Activated naive CD4-positive, alpha-beta T cell treated with anti-CD3 and anti-CD28 coated beads, Interleukin-2, amount 10 ng/mL, durations not matched to agents 7 days and 5 days (primary cell): ENCODE measurements at places on chromosomes 3 and 15.

DNA sequence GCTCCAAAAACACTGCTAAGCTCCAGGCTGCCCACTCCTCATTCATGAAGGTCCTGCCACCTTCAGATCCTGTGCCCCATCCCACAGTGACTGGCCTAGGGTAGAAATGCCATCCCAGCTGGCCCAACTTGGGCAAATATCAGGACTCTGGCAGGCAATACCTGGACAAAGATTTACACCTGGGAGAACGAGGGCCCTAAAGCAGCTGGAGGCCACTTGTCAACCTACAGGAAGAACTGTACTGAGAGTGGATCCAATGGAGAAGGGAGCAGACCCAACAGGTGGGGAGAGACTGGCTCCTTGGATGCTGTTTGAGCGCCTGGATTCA lies 57.1 kb upstream of the GATA2 start:
- no peaks in the 10 kb centered on the region for H3K36me3 ChIP-seq
- DNase-seq = no peak
- no peak overlapping the region for H3K27ac ChIP-seq
- no peak overlapping the region for H3K4me3 ChIP-seq
- H3K4me1 ChIP-seq = peaks cover 4% of the 10 kb centered on the region
- peaks cover 73% of the 10 kb centered on the region for H3K27me3 ChIP-seq

DNA sequence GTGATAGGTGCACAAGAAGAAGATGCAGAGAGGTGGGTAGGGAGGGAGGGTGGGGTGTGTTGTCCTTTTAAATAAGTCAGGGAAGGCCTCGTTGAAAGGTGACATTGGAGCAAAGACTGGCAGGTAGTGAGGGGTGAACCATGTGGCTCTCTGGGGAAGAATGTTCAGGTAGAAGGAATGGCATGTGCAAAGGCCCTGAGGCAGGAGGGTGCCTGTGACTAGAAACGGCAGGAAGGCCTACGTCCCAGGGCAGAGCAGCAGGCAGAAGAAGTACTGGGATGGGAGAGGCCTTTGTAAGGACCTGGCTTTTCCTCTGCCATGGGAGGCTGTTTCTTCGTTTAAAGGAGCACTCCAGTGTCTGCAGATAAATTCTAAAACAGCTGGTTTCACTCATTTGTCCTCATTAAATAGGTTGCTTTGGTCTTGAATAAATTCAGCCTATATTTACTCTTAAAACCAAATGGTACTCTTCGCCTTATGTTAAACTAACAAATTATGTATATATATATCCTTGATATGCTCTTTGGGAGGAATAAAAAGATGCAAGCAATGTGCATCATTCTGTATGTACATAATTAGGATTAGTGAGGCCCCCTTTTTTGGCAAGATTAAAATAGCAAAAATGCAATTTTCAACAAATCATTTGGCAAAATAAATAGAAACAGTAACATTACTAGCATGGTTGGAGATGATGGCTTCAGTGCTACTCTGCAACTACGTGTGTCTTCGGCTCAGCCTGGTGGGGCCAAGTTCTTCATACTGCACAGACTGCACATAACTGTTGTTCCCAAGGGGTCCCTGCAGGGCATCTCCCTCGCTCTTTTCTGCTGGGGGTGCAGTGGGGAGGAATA lies 151.4 kb downstream of the KLF13 start:
- peaks cover 16% of the 10 kb centered on the region for H3K27me3 ChIP-seq
- H3K27ac ChIP-seq = no peak overlapping the region
- H3K4me3 ChIP-seq = no peak overlapping the region
- H3K36me3 ChIP-seq = peaks cover 52% of the 10 kb centered on the region
- peaks cover 56% of the 10 kb centered on the region for H3K4me1 ChIP-seq

GRCh38 chr3:59235634-59236012 lies 185.8 kb upstream of the CFAP20DC start:
- peak overlapping the region; percentile 61 for H3K27ac ChIP-seq
- peaks cover 17% of the 10 kb centered on the region for H3K4me1 ChIP-seq
- DNase-seq = peak; percentile 32
- H3K4me3 ChIP-seq = no peak overlapping the region
- H3K36me3 ChIP-seq = no peaks in the 10 kb centered on the region
- no peaks in the 10 kb centered on the region for H3K27me3 ChIP-seq

DNA sequence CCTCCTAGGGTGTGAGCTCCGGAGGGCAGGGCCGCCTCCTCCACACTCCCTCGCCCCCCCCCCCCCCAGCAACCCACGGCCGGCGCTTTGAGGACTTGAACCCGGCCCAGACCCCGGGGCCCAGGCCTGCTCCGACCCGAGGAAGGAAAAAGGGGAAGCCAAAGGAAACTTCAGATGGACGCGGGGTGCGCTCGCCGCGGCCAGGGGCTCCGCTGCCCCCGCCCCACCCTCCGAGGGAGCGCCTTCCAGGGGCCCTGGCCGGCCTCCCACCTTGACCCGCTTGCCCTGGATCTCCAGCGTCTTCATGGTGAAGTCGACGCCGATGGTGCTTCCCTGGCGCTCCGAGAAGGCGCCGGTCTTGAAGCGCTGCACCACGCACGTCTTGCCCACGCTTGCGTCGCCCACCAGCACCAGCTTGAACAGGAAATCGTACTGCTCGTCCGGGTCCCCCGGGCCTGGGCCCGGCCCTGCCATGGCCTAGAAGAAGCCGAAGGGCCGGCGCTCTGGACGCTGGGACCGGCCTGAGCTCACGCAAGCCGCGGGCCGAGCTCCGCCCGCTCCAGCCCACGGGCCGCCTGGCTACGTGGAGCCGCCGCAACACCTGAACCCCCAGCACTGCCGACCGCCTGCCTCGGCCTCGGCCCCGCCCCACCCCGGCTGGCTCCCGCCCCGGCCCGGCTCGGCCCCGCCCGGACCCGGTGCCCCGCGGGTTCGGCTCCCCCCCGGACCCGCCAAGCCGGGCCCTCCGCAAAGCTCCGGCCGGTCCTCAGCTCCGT lies 400 bp downstream of the RAB43 start:
- H3K36me3 ChIP-seq = peaks cover 42% of the 10 kb centered on the region
- no peaks in the 10 kb centered on the region for H3K27me3 ChIP-seq
- peaks cover 45% of the 10 kb centered on the region for H3K4me1 ChIP-seq
- peak overlapping the region; percentile 91 for H3K4me3 ChIP-seq

- H3K4me3 ChIP-seq = no peak overlapping the region
- no peaks in the 10 kb centered on the region for H3K36me3 ChIP-seq
- DNase-seq = no peak
- no peaks in the 10 kb centered on the region for H3K4me1 ChIP-seq
- peaks cover 23% of the 10 kb centered on the region for H3K27me3 ChIP-seq
- no peak overlapping the region for H3K27ac ChIP-seq
Observed at GRCh38 chr3:193929921-193930646, 205.9 kb upstream of the HES1 start.

DNA sequence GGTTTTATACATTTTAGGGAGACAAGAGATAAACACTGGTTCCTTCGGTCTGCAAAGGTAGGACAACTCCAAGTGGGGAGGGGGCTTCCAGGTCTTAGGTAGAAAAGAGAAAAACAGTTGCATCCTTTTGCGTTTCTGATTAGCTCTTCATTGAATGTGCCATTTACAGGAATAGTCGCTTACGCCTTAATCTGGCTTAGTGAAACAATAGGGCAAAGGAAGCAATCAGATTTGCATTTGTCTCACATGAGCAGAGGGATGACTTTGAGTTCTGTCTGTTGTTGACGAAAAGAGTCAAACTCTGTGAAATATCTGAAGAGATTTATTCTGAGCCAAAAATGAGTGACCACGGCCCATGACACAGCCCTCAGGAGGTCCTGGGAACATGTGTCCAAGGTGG lies 166.0 kb upstream of the ATP10A start:
- no peak overlapping the region for H3K27ac ChIP-seq
- no peak overlapping the region for H3K4me3 ChIP-seq
- H3K27me3 ChIP-seq = no peaks in the 10 kb centered on the region
- H3K4me1 ChIP-seq = no peaks in the 10 kb centered on the region
- H3K36me3 ChIP-seq = no peaks in the 10 kb centered on the region
- no peak for DNase-seq

- no peak overlapping the region for H3K27ac ChIP-seq
- no peak overlapping the region for H3K4me3 ChIP-seq
- no peaks in the 10 kb centered on the region for H3K4me1 ChIP-seq
- H3K27me3 ChIP-seq = no peaks in the 10 kb centered on the region
- no peaks in the 10 kb centered on the region for H3K36me3 ChIP-seq
Observed at GRCh38 chr3:78580681-78581080, 1187.1 kb downstream of the ROBO1 start.

DNA sequence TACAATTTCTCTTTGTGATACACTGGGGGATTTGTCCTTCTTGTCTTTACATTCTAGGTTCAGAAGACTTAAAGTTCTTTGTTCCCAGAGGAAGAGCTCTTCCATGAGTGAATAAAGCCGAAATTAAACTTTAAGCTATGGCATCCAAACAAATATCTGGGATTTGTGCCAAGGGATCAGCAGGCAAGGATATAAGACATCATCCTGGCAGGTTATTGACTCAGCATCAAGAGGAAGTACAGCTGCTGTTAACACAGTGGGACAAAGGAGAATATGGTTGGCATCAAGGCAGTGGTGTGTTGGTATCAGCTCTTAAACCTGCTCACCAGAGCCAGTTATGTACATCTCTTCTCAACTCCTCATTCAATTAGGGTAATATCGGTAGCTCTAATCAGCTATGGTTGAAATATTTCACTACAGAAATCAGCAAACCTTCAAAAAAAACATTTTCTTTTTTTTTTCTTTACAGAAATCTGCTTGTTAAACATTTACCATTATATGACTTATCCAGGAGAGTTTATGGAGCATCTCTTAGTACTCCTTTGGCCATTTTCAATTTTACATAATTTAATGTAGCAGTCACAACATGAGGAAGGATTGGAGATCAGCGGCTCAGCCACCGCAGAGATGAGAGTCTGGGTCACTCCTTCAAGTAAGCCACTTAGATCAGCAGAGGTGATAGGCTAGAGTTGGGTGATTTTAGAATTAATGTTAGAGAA lies 1198.6 kb upstream of the EPHA6 start:
- H3K36me3 ChIP-seq = no peaks in the 10 kb centered on the region
- no peaks in the 10 kb centered on the region for H3K4me1 ChIP-seq

- no peak overlapping the region for H3K4me3 ChIP-seq
- peaks cover 31% of the 10 kb centered on the region for H3K4me1 ChIP-seq
- no peak for DNase-seq
- no peaks in the 10 kb centered on the region for H3K27me3 ChIP-seq
- peaks cover 6% of the 10 kb centered on the region for H3K36me3 ChIP-seq
Observed at GRCh38 chr15:63824570-63824969, 9.2 kb downstream of the HERC1 start.

DNA sequence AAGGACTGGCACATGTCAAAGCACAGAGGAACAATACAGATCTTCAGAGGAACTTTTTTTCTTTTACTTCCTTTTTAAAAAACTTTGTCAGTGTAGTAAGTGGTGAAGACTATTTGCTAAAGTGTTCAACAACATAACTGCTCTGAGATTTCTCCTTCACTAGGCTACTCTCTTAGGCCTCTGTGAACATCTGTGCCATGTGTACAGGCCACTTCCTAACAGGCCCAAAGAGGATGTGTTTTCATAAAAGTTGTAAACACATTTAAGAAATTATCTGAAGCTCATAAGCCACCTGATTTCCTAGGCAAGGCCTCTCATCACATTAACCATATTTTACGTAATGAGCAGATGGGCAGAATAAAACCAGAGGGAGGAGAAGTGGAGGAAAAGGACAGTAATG lies 235.4 kb downstream of the FHIT start:
- H3K27me3 ChIP-seq = no peaks in the 10 kb centered on the region
- no peaks in the 10 kb centered on the region for H3K36me3 ChIP-seq
- no peak for DNase-seq
- H3K4me3 ChIP-seq = no peak overlapping the region
- no peak overlapping the region for H3K27ac ChIP-seq

DNA sequence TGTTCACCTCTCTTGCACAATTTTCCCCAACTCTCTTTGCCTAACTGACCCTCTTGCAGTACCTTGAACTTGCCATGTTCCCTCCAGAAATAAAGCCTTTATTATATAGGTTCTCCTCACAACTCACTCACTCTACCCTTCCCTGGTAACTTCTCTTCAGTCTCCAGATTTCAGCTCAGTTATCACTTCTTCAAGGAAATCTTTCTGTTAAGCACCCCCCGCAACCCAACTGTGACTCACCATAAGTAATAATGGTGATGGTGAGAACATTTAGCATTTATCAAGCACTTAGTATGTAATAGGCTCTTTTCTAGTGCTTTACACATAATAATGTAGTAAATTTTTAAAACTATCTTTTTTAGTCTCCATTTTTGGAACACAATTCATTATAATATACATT lies 8.1 kb upstream of the OR5K1 start:
- no peak for DNase-seq
- no peak overlapping the region for H3K4me3 ChIP-seq
- peaks cover 2% of the 10 kb centered on the region for H3K4me1 ChIP-seq
- H3K27ac ChIP-seq = no peak overlapping the region
- H3K27me3 ChIP-seq = peaks cover 18% of the 10 kb centered on the region
- H3K36me3 ChIP-seq = peaks cover 2% of the 10 kb centered on the region

DNA sequence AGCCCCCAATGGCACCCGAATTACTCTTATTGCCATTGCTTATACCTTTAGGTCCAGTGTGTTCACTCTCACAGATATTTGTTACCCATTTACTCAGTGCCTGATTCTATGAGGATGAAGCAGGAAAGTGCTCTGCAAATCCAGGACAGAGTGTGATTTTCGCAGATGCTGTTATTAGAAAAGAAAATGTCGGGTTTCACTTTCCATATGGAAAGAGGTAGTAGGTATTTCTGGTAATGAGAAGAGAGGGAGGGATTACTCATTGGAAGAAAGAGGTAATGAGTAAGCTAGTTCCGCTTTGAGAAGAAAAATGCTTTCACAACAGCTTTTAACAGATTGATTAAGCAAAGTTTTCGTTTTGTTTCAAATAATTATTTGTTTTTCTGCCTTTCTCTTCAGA lies 336.3 kb upstream of the CFAP20DC start:
- H3K27me3 ChIP-seq = no peaks in the 10 kb centered on the region
- DNase-seq = no peak
- H3K36me3 ChIP-seq = peaks cover 7% of the 10 kb centered on the region

DNA sequence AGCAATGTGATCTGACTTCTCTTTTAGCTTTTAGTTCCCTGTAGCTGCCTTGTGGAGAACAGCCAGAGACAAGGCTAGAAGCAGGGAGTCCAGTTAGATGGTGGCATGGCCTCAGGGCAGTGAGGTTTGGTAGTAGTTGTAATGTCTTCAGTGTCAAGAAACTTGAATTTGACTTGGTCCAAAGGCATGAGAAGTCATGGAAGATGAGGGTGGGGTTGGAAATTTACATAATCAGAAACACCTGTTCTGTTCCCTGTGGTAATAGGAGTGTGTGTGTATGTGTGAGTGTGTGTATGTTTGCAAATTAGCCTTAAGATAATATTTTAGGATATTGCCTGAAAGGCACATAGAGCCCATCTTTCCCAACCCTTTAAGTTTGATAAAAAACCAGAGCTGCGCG lies 55.2 kb upstream of the GCNT3 start:
- DNase-seq = no peak
- H3K27ac ChIP-seq = no peak overlapping the region
- H3K27me3 ChIP-seq = peaks cover 14% of the 10 kb centered on the region
- H3K4me3 ChIP-seq = no peak overlapping the region

- peaks cover 34% of the 10 kb centered on the region for H3K27me3 ChIP-seq
- no peaks in the 10 kb centered on the region for H3K36me3 ChIP-seq
- H3K4me3 ChIP-seq = peak overlapping the region; percentile 71
- peak; percentile 75 for DNase-seq
- H3K27ac ChIP-seq = no peak overlapping the region
Observed at GRCh38 chr3:183116025-183116614, 16.8 kb upstream of the MCCC1 start.

GRCh38 chr3:133268726-133269134 lies 131.1 kb upstream of the BFSP2 start:
- H3K27ac ChIP-seq = no peak overlapping the region
- peaks cover 4% of the 10 kb centered on the region for H3K27me3 ChIP-seq
- no peak for DNase-seq
- H3K4me3 ChIP-seq = no peak overlapping the region
- H3K4me1 ChIP-seq = no peaks in the 10 kb centered on the region
